Activated CD8-positive, alpha-beta memory T cell treated with anti-CD3 and anti-CD28 coated beads, Interleukin-2, amount 50 U/mL, for 48 hours (primary cell): ENCODE measurements at places on chromosomes 5 and 9.

- no peak for DNase-seq
These were observed 1697.1 kb upstream of the NUDT12 start for GRCh38 chr5:105259581-105260217.

GRCh38 chr9:88044200-88044599, 69.9 kb upstream of the CDK20 start:
- no peak for DNase-seq

- no peak for DNase-seq
These were observed 103.5 kb downstream of the MAPKAP1 start for GRCh38 chr9:125603478-125604021.

- DNase-seq = no peak
These were observed 1167.6 kb downstream of the CDH12 start for GRCh38 chr5:21685522-21685921.

DNA sequence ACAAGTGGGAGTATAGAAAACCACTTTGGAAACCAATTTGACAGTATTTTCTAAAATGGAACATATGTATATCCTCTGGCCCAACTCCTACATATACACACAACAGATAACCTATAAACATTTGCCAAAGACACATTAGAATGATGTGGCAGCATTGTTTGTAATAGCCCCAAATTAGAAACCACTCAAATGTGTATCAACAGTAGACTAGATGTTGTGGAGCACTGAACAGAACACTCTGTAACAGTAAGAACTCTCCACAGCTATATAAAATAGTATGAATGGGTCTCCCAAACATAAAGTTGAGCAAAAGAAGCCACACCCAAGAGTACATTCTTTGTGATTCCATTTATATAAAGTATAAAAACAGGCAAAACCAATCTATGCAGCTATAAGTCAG, 6.1 kb downstream of the ZNF622 start:
- no peak for DNase-seq

DNA sequence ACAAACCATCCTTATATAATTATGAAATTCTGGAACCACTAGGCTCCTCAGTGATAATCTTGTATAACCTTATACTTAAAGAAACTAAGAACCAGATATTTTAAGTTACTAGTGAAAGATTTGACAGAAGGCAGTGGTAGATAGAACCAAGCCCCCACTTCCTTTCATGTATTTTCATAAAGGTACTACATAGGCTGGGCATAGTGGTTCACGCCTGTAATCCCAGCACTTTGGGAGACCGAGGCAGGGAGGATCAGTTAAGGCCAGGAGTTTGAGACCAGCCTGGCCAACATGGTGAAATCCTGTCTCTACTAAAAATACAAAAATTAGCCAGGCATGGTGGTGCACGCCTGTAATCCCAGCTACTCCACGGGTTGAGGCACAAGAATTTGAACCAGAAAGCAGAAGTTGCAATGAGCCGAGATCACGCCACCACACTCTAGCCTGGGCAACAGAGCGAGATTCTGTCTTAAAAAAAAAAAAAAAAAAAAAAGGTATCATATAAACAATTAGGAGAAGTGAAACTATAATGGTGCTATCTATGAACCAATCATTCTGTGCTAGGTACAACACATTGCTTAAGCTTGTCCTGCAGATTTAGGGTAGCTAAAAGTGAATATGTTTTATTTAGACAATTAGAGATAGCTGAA, 27.9 kb upstream of the DTWD2 start:
- no peak for DNase-seq

- DNase-seq = no peak
These were observed 20.5 kb downstream of the GFI1B start for GRCh38 chr9:132998831-132999635.

DNA sequence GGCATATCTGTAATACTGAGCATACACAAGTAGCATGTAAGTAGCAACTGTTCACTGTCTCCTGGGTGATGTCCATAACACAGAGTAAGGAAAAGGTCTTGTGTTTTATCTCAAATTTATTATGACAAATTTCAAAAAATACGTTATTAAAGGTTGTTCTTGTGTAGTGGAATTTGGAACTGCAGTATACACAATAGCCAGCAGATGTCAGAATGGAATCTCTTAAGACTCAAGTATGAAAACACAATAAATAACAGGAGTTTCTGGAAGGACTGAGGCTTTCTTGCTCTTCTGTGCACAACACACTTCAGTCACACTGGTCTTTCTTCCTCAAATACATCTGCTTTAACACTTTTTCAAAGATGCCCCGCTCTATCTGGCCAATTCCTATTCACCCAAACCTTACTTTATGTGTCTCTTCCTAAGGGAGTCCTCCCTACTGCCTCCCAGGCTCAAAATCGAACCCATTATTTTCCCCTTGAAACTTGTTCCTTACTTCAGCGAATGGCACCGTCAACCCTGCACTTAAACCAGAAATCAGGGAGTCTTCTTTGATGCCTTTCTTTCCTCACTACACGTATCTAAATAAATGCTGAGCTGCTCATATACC, 6.5 kb upstream of the FBXO10 start:
- no peak for DNase-seq

- no peak for DNase-seq
These were observed 135.4 kb upstream of the SGCD start for GRCh38 chr5:156191547-156191946.

DNA sequence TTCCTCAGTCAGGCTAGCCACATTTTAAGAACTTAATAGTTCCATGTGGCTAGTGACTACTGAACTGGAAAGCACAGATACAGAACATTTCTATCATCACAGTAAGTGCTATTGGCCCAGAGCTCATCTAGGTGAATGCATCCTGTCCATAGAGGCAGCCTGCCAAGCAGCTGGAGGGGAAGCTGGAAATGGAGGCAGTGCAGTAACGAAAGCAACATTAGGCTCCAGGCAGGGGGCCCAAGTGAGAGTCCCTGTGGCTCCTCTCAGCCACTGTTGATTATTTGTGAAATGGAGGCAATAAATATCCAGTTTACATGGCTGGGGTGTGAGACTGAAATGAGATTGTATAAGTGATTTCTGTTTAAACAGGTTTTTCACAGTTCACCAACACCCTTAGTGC, 227.2 kb upstream of the KLF9 start:
- DNase-seq = no peak

DNA sequence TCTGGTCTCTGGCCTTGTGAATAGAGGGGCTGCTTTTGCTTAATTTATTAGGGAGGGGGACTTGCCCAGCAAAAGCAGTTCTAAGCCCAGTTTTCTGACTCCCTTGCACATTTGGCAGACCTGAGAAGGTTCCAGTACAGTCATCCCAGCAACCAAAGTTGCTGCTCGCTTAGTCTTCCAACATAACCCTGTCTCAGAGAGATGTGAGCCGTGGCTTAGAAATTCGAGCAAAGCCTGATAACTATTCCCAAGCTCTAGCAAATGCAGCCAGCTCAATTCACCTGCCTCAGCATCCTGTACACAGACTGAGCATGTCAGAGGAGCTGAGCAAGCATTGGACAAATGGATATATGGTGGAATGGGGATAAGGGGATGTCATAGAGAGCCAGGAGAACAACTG, 401.9 kb downstream of the SPOCK1 start:
- no peak for DNase-seq

- no peak for DNase-seq
These were observed 156.0 kb downstream of the SEC61B start for GRCh38 chr9:99377790-99378775.

GRCh38 chr9:128523199-128523925, 18.8 kb downstream of the GLE1 start:
- DNase-seq = no peak

- no peak for DNase-seq
These were observed 297.9 kb upstream of the PCSK5 start for GRCh38 chr9:75592586-75592985.

DNA sequence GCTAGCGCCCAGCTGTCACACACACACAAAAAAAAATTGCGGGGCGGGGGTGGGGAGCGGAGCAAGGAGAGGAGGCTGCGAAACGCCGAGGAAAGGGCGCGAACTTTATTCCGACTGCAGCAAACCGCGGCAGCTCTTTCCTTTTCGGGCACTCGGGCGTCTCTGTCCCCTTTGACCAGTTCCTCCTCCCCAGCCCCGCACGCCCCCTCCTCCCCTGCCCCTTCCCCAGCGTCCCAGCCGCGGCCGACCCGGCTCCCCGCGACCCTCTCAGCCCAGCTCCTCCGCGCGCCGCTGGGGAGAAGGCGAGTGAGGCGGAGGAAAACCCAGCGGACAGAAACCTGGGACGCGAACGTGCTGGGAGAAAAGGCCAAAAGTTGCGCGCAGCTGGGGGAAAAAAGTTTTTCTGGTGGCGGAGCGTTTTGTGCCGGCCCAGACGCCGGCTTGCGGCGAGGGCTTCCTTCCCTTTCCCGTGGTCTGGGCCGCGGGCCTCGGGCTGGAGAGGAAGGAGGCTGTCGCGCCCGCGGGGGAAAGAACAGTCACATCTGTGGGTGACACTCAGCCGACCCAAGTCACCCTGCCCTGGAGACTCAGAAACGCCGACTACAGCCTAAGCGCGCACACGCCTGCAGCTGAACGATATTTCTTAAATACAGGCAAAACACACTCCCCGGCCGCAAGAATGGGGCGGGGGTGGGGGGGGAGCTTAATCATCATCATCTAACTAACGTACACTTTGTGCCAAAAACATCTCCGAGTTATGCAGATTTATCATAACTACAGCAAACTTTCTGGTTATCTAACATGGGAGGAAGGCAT, 1.1 kb upstream of the BNC2 start:
- DNase-seq = peak; percentile 58

- no peak for DNase-seq
These were observed 1106.7 kb downstream of the DTWD2 start for GRCh38 chr5:117881426-117882230.

- no peak for DNase-seq
These were observed 1997.6 kb upstream of the WWC1 start for GRCh38 chr5:166293892-166294291.

DNA sequence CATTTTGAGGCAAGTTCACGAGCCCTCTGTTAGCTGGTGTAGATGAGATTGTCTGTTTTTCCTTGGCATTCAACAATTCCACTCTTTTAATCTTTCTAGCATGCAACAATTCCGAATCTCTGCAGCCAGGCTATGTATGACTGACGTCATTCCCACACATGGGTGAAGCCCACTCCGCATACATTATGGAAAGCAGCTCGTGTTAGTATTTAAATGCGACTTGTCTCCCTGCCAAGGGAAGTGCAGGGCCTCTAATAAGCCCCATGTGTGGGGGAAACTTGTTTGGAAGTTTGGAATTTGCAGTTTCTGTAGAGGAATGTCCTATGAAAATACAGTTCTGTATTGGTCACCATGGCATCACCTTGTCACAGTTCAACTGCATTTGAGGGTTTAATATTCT, 146.0 kb upstream of the FBXL7 start:
- DNase-seq = no peak

- DNase-seq = no peak
These were observed 14.3 kb downstream of the ADAMTS12 start for GRCh38 chr5:33877449-33877848.

DNA sequence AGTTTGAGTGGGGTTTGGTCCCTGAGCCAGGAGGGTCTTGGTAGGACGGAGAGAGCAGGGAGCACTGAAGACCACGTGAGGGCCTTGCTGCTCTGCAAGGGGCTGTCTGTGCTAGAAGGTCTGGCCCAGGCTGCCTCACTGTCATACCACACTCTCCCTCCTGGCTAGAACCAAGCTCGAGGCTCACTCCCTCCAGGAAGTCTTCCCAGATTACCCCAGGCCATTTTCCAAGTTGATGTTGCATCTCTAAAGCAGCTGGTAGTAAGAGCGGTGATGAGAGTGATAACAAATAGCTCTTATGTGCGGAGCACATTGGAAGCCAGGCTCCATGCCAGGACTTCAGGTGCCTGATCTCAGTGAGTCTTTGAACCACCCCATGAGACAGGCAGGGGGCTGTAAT, 6.6 kb downstream of the MYMK start:
- DNase-seq = no peak

DNA sequence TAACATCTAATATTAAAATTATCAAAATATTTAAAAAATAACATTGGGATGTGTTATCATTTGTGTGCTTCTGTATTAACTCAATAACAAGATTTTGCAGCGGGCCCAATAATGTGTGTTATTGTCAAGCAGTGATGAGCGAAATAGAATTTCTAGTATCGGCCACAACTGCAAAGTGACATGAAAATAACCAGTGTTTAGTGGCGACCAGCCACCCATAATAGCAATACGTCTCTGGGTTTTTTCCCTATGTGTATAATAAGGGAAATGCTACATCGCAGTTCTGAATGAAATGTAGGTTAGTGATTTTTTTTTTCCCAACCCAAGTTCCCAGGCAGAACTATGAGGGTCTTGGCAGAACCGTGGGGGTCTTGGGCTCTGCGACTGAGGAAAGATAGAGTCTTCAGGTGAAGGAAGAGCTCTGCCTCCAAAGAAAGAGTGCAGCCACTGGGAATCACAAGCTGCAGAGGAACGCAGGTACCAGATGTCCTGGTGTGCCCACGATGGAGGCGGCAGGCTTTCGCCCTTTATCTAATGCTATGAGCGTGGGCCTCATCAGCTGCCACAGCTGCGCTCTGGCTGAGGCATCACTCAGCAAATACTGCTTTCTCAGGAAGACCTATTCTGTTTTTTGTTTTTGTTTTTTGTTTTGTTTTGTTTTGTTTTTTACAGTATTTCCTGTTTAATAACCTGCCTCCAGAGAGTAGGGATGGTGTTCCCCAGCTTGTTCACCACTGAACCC, 235.0 kb downstream of the ROR2 start:
- no peak for DNase-seq

GRCh38 chr9:113715086-113715485, 161.0 kb upstream of the ZNF618 start:
- peak; percentile 15 for DNase-seq

GRCh38 chr9:16319646-16320045, 550.8 kb downstream of the BNC2 start:
- DNase-seq = no peak

DNA sequence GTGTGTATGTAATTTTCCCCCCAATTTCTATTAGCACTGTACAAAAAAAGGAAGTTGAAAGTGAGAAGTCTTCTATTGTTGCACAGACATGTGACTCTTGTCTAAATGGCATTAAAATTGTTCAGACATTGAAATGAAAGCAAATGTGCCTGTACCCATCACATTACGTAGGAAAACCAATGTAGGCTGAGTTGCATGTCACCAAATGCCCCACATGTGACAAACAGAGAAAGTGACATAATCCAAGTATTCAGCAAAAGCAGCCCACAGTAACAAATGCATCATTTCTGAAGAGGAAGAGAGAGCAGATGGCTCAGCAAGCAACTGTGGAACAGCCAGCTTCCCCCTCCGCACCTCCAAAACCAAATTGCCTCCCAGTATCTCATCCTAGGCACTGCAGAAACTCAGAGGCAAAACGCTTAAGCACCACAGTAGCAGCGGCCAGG, 161.5 kb upstream of the NR4A3 start:
- DNase-seq = no peak

GRCh38 chr9:116687754-116688135, 640 bp downstream of the TRIM32 start:
- DNase-seq = no peak

- no peak for DNase-seq
These were observed 27.3 kb upstream of the FER start for GRCh38 chr5:108720391-108720790.
